ELF-1 (cell line): ENCODE measurements at places on chromosomes 13 and 19.

GRCh38 chr13:79270859-79271258 is 135.2 kb downstream of the RBM26 start:
- DNase-seq, result no peak

GRCh38 chr13:107466326-107467099 is 748.8 kb downstream of the LIG4 start:
- no peak for DNase-seq

GRCh38 chr13:76053181-76053580 is 417.1 kb downstream of the LMO7 start:
- DNase-seq, result no peak

GRCh38 chr13:22270881-22271280 is 600.0 kb downstream of the FGF9 start:
- DNase-seq, result no peak

DNA sequence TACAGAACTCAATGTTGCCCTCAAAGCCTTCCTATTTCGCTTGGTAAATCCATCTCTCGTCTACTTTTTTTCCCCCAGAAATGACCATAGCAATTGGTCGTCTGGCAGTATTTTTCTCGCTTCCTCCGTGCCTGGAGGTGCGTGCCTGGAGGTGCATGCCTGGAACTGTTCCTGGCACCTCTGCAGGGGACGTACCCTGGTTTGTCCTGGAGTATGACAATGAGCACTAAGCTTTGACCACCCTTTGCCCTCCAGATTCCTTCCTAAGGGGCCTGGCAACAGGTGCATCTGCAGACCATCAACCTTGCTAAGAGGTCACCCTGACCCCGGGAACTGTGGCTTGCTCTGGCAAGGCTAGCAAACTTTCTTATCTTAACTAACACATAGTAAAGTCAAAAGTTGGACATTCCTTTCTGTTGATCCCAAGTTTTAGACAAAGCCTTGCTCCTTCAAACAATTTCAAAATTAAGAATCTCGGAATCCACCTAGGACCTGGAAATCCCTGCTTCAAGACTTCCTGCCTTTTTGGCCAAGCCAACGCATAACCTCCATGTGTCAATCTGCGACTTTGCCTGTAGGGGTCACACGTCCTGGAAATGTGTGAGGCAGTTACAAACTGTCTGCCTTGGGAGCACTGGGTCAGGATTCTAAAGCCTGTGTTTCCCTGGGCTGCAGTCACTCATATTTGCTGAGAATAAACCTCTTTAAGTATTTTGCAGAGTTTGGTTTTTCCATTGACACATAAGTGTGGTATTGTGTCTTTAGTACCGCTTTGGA is 28.8 kb upstream of the TUBGCP3 start:
- DNase-seq, result peak; percentile 53

- peak; percentile 24 for DNase-seq
Measured at GRCh38 chr13:80262051-80262695, 78.8 kb downstream of the SPRY2 start.

- DNase-seq, result no peak
Measured at GRCh38 chr13:59197397-59197796, 966.3 kb downstream of the DIAPH3 start.

DNA sequence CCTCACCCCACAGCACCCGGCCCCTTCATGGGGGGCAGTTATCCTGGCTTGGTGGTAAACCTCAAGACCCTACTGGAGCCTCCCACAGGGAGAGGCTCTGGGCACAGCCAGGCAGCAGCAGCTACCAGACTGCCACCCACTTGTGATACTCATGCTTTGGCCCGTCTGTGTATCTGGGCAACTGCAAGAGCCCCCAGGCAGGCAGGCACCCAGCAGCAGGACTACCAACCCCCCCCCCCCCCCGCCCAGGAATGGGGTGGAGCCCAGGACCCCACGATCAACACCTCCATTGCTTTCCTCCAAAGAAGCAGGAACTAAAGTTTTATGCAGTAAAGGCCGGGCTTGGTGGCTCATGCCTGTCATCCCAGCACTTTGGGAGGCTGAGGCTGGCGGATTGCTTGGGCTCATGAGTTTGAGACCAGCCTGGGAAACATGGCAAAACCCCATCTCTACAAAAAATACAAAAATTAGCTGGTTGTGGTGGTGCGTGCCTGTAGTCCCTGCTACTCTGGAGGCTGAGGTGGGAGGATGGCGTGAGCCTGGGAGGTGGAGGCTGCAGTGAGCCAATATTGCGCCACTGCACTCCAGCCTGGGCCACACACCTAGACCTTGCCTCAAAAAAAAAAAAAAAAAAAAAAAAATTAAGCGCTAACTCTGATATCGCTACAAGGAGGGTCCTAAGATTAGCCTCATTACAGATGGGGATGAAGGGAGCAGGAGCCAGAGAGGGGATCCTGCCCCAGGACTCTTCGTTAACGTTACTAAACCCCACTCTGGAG is 1.1 kb upstream of the LYL1 start:
- no peak for DNase-seq
